ENCODE measurements at places on chromosomes 12 and 14. TPM values are rescaled to one million over a fixed set of nuclear protein-coding genes. Genes with fewer than 3 reads are reported as not detected.

- H3K4me3 ChIP-seq, result no peak overlapping the region
- no peaks in the 10 kb centered on the region for H3K27me3 ChIP-seq
- H3K36me3 ChIP-seq, result no peaks in the 10 kb centered on the region
These were observed 105.0 kb upstream of the RASSF8 start for GRCh38 chr12:25853316-25854095.

GRCh38 chr12:130011611-130012385 lies 108.0 kb upstream of the TMEM132D start:
- no peak overlapping the region for H3K4me3 ChIP-seq
- H3K27me3 ChIP-seq, result peaks cover 19% of the 10 kb centered on the region
- H3K36me3 ChIP-seq, result no peaks in the 10 kb centered on the region
- H3K27ac ChIP-seq, result no peak overlapping the region

Gene PSEN1
- 53.4 TPM for total RNA-seq

DNA sequence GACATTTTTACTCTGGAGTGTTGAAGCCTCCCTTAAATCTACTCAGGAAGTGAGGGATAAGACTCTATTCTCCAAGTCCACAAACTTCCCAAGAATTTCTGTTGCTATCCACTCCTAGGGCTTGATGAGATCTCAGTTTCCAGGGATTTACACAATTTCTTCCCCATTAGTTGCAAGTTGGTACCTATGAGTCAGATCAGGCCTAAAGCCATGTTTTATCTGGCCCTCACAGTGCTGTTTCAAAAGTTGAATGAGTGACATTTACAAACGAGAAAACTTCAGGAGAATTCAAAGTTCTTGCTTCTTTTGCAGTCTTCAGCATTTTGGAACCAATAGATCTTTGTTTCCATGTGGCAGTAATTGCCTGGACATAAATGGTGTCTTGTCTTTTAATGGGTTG lies 156.4 kb upstream of the SYT10 start:
- H3K27me3 ChIP-seq, result no peaks in the 10 kb centered on the region
- H3K27ac ChIP-seq, result no peak overlapping the region
- peaks cover 22% of the 10 kb centered on the region for H3K4me1 ChIP-seq
- no peak for DNase-seq
- no peaks in the 10 kb centered on the region for H3K36me3 ChIP-seq

Gene A2M
- 76.7 TPM for total RNA-seq

Gene MDGA2
- 10.5 TPM for total RNA-seq

GRCh38 chr12:122079033-122079531 lies 526 bp downstream of the MLXIP start:
- peaks cover 44% of the 10 kb centered on the region for H3K4me1 ChIP-seq
- peak overlapping the region; percentile 89 for H3K4me3 ChIP-seq
- peaks cover 3% of the 10 kb centered on the region for H3K36me3 ChIP-seq
- DNase-seq, result peak; percentile 27

GRCh38 chr14:78346747-78347146 lies 176.6 kb downstream of the NRXN3 start:
- no peak overlapping the region for H3K27ac ChIP-seq
- no peaks in the 10 kb centered on the region for H3K4me1 ChIP-seq
- H3K4me3 ChIP-seq, result no peak overlapping the region
- H3K36me3 ChIP-seq, result no peaks in the 10 kb centered on the region
- H3K27me3 ChIP-seq, result peaks cover 8% of the 10 kb centered on the region

DNA sequence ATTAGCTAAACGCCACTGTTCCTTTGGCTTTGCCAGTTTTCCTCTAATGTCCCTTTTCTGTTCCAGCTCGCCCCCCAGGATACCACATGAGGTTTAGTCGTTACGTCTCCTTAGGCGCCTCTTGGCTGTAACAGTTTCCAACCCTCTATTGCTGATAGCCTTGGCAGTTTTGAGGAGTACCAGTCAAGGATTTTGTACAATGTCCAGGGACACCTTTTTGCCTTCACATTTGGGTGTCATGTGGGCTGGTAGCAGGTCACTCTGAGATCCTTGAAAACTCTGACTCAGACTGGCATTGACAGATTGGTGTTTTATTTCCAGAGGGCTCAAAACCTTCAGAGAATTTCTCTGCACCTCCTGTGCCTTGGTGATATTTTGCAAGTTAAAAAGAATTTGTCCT lies 14.1 kb downstream of the SH2B3 start:
- no peak overlapping the region for H3K4me3 ChIP-seq
- no peaks in the 10 kb centered on the region for H3K27me3 ChIP-seq
- H3K27ac ChIP-seq, result no peak overlapping the region
- DNase-seq, result no peak

Gene BDKRB2
- total RNA-seq, result 0.18 TPM

Gene CARMIL3
- total RNA-seq, result 9.4 TPM

Gene TMEM233
- not detected for total RNA-seq

DNA sequence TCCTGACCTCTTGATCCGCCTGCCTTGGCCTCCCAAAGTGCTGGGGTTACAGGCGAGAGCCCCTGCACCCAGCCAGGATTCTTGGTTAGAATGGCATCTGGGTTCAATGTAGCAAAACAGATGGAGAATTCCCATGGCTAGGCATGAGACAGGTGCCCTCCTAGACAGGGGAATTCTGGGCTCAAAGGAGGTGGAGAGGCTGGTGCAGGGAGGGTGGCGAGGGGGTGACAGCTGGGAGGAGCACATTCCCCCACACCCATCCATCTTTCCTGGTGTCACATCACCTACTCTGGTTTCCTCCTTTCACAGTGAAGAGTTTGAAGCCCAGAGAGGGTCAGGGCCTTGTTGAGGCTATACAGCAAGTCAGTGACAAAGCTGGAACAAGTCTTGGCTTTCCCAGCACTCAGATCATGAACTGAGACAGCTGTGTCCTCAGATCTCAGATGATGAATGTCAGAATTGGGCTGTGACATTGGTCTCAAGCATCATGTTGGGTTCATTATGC lies 2.8 kb downstream of the SERPINA1 start:
- DNase-seq, result no peak
- H3K4me3 ChIP-seq, result no peak overlapping the region
- no peaks in the 10 kb centered on the region for H3K36me3 ChIP-seq
- H3K27ac ChIP-seq, result no peak overlapping the region
- H3K27me3 ChIP-seq, result no peaks in the 10 kb centered on the region

DNA sequence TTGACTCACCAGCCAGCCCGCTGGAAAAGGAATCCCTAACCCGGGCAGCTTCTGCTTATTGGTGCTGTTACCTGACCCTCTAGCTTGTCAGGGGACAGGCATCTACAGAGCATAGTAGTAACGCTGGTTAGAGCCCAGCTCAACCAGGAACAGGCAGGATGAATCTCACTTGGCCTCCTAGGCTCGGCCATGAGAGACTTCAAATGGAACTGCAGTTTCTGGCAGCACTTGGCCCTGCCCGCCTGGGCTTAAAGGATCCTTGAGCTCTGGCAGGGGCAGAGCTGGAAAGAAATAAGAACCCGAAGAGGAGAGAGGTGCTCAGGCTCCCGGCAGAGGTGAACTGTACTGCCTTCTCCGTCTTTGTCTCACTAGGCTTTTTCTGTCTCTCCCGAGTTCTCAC lies 2.3 kb upstream of the LHX5 start:
- no peak overlapping the region for H3K27ac ChIP-seq
- no peak overlapping the region for H3K4me3 ChIP-seq
- H3K27me3 ChIP-seq, result peaks cover 97% of the 10 kb centered on the region
- DNase-seq, result no peak

Gene TRIM9
- 19.7 TPM for total RNA-seq

Gene RNF212B
- not detected for total RNA-seq

- no peak overlapping the region for H3K4me3 ChIP-seq
- no peak for DNase-seq
- no peaks in the 10 kb centered on the region for H3K4me1 ChIP-seq
- H3K27me3 ChIP-seq, result peaks cover 2% of the 10 kb centered on the region
These were observed 262.1 kb upstream of the PWP1 start for GRCh38 chr12:107423531-107423930.

Gene DAO
- total RNA-seq, result not detected

DNA sequence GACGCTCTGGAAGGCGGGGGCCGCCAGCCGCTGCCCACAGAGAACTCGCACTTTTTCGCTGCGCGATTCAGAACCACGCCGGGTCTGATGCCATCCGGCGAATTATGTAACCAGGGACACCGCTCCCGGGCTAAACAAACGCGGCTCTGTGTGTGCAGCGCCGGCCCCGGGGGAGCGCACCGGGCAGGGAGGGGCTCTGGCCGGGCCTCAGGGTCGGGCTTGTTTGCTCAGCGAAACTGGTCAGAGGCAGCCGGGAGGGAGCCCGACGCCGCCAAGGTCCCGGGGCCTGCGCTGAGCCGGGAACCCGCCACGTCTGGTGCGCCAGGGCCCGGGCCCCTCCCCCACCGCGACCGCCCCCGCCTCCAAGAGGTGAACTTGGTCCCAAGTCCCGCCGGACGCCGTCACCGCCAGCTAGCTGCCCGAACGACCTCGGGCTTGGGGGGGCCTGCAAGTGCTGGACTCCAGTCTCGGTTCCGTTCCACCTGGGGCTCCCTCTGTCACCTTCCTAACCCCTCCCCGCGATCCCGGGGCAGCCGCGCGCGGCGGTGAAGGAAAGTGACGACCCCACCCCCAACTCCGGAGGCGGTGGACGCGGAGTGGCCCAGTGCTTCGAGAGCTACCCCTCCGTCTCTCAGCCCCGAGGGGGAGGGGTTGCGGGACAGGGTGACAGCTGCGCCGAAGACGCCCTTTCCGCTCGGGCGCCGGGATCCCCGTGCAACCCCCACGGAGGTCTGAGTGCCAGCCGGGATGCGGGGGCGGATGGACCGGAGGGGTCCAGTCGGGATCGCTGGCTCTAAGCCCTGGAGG lies 848 bp downstream of the CTDSP2 start:
- no peaks in the 10 kb centered on the region for H3K36me3 ChIP-seq
- H3K27me3 ChIP-seq, result peaks cover 4% of the 10 kb centered on the region
- peak overlapping the region; percentile 35 for H3K27ac ChIP-seq
- H3K4me1 ChIP-seq, result peaks cover 49% of the 10 kb centered on the region

DNA sequence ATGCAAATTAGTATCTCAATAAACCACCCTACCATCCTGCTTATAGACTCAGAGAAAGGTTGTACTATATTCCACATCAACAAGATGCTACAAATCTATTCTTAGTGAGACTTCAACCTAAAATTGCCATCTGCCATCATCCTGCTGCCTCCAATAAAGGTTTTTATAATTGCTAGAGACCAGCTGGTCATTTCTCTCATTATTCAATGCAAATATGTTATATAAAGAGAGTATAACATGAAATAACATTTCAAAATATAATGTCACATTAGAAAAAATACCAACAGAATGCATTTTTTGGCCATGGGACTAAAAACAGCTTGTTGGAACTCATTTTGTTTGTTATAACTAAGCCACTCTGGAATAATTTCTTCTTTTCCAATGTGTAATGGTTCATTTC lies 247.3 kb downstream of the LRIG3 start:
- H3K27me3 ChIP-seq, result no peaks in the 10 kb centered on the region
- peaks cover 6% of the 10 kb centered on the region for H3K4me1 ChIP-seq
- no peak for DNase-seq
- no peak overlapping the region for H3K4me3 ChIP-seq

Measured in neural crest cell (in vitro differentiated cells).